ENCODE measurements at places on chromosomes 7 and 10. TPM values are rescaled to one million over a fixed set of nuclear protein-coding genes. Genes with fewer than 3 reads are reported as not detected.

GRCh38 chr10:1241973-1242935, 186.1 kb downstream of the WDR37 start:
- no peak for DNase-seq

Gene SMO
- total RNA-seq = 61.2 TPM

Gene OGDH
- total RNA-seq = 89.1 TPM

Gene CREB5
- total RNA-seq = 2.7 TPM

Gene KNDC1
- total RNA-seq = 19.3 TPM

All from H1 (cell line).